Astrocyte (in vitro differentiated cells and primary cell): ENCODE measurements at places on chromosomes 12 and 14. TPM values are rescaled to one million over a fixed set of nuclear protein-coding genes. Genes with fewer than 3 reads are reported as not detected.

DNA sequence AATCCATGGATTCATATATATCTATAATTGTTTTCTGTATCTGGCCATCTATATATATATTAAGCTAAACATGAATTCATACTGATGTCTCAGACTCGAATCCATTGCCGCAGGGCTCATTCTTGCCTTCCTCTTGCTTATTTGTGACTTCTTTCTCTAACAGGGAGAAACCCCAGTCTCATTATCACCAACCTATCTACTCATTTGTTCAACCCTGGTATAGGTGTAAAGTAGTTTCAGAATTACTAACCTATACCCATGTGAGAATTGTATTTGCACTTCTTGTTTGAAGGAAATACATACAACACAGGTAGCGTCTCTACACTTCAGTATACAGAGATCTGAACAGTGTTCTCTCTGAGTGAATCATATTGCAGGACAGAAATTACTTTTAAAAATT, 77.7 kb downstream of the PTPN11 start:
- peaks cover 14% of the 10 kb centered on the region for H3K36me3 ChIP-seq
- H3K4me3 ChIP-seq = no peak overlapping the region
- no peaks in the 10 kb centered on the region for H3K4me1 ChIP-seq
- no peak for DNase-seq
- H3K27ac ChIP-seq = no peak overlapping the region

WNT1 gene
- not detected in 2 replicates for total RNA-seq

ASIC1 gene
- total RNA-seq = 8.1 and 8.2 TPM in 2 replicates

GRCh38 chr14:103547941-103548462, 14.5 kb downstream of the BAG5 start:
- H3K36me3 ChIP-seq = no peaks in the 10 kb centered on the region
- H3K4me1 ChIP-seq = peaks cover 10% of the 10 kb centered on the region
- no peaks in the 10 kb centered on the region for H3K27me3 ChIP-seq
- no peak overlapping the region for H3K4me3 ChIP-seq
- H3K27ac ChIP-seq = no peak overlapping the region

DNA sequence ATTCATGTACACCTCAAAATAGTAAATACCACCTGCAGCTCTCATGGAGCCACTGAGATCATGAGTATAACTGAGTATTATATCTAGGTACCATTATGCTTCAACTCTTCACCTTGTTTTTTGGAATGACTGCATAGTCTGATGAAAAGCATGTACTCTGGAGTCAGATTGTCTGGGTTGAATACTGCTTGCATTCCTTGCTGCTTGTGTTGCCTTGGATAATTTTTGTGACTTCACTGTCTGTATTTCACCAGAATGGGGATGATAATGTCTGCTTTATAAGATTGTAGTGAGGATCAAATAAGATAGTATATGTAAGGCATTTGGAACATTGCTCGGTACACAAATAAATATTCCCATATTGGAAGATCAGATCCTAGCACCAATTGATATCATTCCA, 54.2 kb downstream of the SUSD6 start:
- no peak overlapping the region for H3K27ac ChIP-seq
- peak; percentile 64 for DNase-seq
- H3K27me3 ChIP-seq = no peaks in the 10 kb centered on the region
- H3K36me3 ChIP-seq = no peaks in the 10 kb centered on the region

DNA sequence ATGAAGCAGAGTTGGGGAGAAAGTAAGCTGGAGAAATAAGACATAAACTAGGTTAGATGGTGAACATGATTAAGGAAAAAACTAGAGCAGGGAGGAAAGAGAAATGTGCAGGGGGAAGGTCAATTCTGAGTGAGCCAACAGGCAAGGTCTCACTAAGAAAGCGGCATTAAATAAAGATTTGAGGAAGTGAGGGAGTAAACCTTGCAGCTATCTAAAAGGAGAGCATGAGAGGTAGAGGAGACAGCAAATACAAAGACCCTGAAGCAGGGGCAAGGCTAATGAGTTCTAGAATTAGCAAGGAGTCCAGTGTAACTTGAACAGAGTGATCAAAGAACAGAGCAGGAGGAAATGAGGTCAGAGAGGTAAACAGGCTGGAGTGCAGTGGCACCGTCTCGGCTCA, 4.4 kb upstream of the SOCS2 start:
- no peak for DNase-seq
- peaks cover 2% of the 10 kb centered on the region for H3K27me3 ChIP-seq
- H3K27ac ChIP-seq = no peak overlapping the region
- H3K4me3 ChIP-seq = no peak overlapping the region

PRR4 gene
- 1.1 and 2.2 TPM in 2 replicates for total RNA-seq

- peak; percentile 12 for DNase-seq
- H3K27ac ChIP-seq = no peak overlapping the region
- H3K27me3 ChIP-seq = no peaks in the 10 kb centered on the region
- H3K36me3 ChIP-seq = no peaks in the 10 kb centered on the region
- H3K4me3 ChIP-seq = no peak overlapping the region
These were observed 30.4 kb upstream of the PCNX4 start for GRCh38 chr14:60061371-60061770.

DNA sequence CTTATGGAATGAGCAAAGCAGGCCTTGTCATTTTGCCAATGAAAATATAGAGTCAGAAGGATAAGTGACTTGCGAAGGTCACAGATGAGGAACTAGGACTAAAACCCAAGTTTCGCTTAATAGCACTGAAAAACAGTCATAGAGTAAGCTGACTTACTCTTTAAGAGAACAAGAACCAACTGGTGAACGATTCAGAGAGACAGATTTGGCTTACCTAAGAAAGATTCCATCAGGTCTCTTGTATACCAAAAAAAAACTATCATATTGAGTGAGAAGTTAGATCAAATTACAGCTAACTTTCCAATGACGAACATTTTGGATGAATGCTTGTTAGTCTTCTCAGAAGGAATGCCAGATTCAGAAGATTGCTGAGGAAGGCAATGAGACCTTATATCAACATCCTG, 74.2 kb downstream of the ZFC3H1 start:
- no peak overlapping the region for H3K4me3 ChIP-seq
- H3K4me1 ChIP-seq = no peaks in the 10 kb centered on the region
- no peaks in the 10 kb centered on the region for H3K27me3 ChIP-seq
- peak; percentile 45 for DNase-seq

DNA sequence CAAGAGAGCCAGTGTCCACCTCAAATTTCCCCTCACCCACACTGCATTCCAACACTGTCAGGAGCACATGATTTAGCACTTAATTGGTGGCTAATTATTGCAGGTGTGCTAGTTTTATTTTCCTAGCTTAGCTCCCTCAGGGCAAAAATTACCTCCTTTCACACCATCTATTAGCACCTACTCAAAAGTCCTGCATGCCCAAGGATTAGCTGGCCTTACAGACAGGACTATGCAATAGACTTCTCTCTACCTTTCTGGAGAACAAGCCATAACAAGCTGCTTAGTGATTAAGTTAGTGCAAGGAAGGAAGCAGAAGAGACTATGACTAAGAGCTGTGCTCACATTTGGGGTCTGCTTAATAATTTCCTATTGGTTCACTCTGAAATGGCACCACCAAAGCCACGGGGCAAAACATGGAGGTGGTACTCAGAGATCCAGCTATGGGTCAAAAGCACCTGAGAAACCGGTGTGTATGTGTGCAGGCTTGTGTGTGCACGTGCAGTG, 69.5 kb downstream of the STON2 start:
- H3K4me3 ChIP-seq = no peak overlapping the region
- no peaks in the 10 kb centered on the region for H3K4me1 ChIP-seq
- H3K27ac ChIP-seq = no peak overlapping the region
- no peaks in the 10 kb centered on the region for H3K27me3 ChIP-seq

DNA sequence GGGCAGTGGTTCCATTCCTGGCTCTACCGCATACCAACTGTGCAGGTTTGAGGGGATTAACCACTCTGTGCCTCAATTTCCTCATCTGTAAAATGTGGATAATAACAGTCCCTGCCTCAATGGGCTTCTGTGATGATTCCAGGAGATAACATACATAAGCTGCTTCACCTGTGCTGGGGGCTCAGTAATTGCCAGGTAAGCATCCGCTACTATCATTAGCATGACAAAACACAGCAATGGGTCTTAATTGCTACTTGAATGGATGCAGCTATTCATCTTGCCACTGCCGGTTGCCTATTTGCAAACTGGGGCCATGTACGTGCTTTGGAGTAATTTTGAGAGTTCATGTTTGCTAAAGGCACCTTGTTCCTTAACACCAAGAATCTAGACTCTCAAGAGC, 132.6 kb downstream of the TMEM132D start:
- no peak overlapping the region for H3K27ac ChIP-seq
- no peaks in the 10 kb centered on the region for H3K27me3 ChIP-seq
- H3K36me3 ChIP-seq = no peaks in the 10 kb centered on the region

- H3K36me3 ChIP-seq = no peaks in the 10 kb centered on the region
- H3K4me1 ChIP-seq = no peaks in the 10 kb centered on the region
- DNase-seq = no peak
These were observed 48.6 kb downstream of the PPP1R36 start for GRCh38 chr14:64598404-64598803.

DNA sequence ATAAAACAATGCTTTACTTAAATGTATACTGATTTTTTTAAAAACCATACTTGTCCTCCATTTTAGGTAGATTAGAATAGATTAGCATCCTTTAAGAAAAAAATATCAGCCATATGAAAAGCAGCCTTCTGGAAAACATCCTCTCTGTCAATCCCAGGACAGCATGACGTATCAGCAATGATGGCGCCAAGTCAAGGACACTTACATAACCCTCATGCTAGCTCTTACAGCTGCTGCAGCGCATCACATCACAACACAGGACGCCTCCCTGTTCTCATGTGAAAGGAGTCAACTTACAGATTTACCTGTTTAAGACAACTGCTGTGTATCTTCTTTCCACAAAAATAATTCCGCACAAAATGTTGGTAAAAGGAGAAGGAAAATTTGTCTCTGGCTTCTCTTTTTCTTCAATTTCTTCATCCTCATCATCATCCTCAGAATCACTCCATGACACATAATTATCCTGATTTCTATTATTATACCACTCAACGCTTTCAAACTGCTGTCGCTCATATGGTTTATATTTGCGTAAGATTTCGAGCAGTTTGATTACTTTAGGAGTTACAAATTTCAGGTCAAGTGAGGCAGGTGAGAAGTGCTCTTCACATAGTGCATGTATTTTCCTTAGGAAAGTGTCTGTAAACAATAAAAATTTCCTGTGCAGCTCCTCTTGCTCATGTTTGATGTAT, 33.3 kb downstream of the DICER1 start:
- no peaks in the 10 kb centered on the region for H3K4me1 ChIP-seq
- no peak for DNase-seq
- H3K4me3 ChIP-seq = no peak overlapping the region
- no peak overlapping the region for H3K27ac ChIP-seq
- peaks cover 9% of the 10 kb centered on the region for H3K36me3 ChIP-seq
- no peaks in the 10 kb centered on the region for H3K27me3 ChIP-seq

IFNG-AS1 gene
- total RNA-seq = not detected in 2 replicates

DNA sequence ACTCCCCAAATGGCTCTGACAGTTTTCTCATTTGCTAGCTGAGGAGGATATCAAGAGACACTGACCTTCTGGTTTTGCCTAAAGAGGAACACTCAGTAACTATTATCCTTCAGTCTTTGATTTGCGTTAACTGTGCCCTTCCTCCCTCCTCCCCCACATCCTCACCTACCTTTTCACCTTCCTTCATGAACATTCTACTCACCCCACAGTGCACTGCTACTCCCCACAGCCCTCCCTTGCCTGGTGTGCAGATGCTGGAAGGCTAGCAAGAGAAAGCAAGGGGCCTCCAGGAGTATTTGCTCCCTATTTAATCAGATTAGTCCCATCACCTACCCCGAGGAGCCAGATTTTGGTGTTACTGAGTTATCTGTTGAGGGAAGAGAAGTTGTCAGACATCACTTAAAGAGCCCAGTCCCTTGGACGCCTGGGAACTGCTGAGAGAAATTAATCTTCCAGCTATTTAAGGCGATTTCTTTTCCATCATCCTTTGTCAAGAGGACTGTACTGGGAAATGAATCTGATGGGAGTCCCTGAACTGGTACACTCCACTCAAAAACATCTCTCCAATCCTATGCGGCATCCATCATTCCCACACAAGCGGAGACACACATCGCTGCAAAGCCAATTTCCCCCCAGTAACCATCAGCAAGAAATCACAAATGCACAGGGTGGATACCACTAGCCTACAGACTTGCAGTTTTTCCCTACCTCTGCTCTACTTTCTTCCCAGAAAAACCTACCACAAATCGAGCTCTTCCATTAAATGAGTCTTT, 11.5 kb downstream of the PSMB5 start:
- no peaks in the 10 kb centered on the region for H3K27me3 ChIP-seq
- DNase-seq = no peak
- peaks cover 8% of the 10 kb centered on the region for H3K4me1 ChIP-seq
- H3K27ac ChIP-seq = no peak overlapping the region

CMTM5 gene
- total RNA-seq = not detected in 2 replicates

GRCh38 chr12:58388261-58388660, 446.9 kb downstream of the ATP23 start:
- peaks cover 19% of the 10 kb centered on the region for H3K4me1 ChIP-seq
- no peaks in the 10 kb centered on the region for H3K27me3 ChIP-seq
- peak overlapping the region; percentile 57 for H3K27ac ChIP-seq
- H3K4me3 ChIP-seq = no peak overlapping the region
- H3K36me3 ChIP-seq = no peaks in the 10 kb centered on the region

DNA sequence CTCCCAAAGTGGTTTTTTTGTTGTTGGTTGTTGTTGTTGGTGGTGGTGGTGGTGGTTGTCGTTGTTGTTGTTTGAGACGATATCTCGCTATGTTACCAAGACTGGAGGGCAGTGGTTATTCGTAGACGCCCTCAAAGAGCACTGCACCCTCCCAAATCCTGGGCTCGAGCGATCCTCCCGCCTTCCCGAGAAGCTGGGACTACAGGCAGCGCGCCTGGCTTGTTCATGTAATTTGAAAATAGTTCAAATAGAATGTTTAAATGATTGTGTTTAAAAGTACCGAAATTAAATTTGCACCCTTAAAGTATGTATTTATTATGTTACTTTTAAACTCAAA, 439 bp upstream of the ANAPC5 start:
- H3K4me3 ChIP-seq = peak overlapping the region; percentile 94
- peak overlapping the region; percentile 82 for H3K27ac ChIP-seq
- H3K36me3 ChIP-seq = peaks cover under 1% of the 10 kb centered on the region

PLEKHA5 gene
- 35.5 and 38.9 TPM in 2 replicates for total RNA-seq

- no peaks in the 10 kb centered on the region for H3K36me3 ChIP-seq
- DNase-seq = no peak
- no peak overlapping the region for H3K4me3 ChIP-seq
- H3K4me1 ChIP-seq = no peaks in the 10 kb centered on the region
- no peak overlapping the region for H3K27ac ChIP-seq
These were observed 10.7 kb upstream of the FRS2 start for GRCh38 chr12:69459477-69459876.

DNA sequence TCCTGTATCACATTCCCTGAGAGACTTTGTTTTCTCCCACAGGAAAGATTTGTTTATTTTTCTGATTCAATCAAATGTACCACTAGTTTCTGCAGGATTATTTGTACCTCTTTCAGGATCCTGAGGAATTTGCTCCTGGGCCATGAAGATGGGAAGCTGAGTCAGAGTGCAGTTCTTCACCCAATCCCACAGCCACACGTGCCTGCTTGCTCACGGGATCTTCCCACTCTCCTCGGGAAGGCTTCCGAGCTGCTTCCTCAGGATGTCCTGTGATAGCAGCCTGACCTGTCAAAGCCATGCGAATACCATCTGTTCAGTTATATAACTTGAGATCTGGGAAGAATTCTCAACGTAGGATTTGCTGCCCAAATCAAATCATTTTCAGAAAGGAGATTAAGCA, 41.8 kb upstream of the HIF1A start:
- no peaks in the 10 kb centered on the region for H3K27me3 ChIP-seq
- peaks cover 3% of the 10 kb centered on the region for H3K4me1 ChIP-seq
- no peak overlapping the region for H3K4me3 ChIP-seq
- DNase-seq = peak; percentile 62
- H3K36me3 ChIP-seq = no peaks in the 10 kb centered on the region
